ENCODE measurements at places on chromosomes 6 and 20.

GRCh38 chr20:10619427-10619826 lies 54.4 kb downstream of the JAG1 start:
- DNase-seq = peak; percentile 88

- DNase-seq = no peak
Measured at GRCh38 chr6:12241493-12242175, 48.5 kb upstream of the EDN1 start.

DNA sequence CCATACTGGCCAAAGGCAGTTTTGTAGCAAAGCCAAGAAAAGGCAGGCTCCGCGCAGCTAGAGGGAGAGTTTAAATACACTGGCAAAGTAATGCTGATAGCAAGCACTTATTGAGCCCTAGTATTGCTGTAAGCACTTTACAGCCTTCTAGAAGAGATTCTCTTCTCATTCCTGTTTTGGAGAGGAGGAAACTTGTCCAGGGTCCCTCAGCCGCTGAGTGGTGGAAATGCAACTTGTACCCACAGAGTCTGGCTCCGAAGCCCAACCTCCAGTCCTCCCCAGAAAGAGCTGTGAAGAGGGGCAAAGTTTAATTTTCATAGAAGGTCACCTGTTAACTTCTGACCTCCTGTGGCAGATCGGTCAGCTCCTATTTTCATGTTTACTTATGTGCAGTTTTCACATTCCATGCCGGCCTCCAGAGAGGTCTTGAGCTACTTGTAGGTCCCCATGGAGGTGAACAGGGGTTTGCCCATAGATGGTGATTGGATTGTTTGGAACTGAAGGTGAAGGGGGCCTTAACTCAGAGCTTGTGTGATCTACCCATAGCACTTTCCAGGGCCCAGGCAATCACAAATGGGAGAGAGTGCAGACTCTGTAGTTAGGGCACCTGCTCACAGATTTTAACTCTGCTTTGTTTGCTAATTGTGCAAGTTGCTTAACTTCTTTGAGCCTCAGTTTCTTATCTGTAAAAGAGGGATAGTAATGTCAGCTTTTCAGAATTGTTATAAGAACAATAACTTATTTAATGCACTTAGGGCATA lies 70.7 kb downstream of the LYRM2 start:
- no peak for DNase-seq

DNA sequence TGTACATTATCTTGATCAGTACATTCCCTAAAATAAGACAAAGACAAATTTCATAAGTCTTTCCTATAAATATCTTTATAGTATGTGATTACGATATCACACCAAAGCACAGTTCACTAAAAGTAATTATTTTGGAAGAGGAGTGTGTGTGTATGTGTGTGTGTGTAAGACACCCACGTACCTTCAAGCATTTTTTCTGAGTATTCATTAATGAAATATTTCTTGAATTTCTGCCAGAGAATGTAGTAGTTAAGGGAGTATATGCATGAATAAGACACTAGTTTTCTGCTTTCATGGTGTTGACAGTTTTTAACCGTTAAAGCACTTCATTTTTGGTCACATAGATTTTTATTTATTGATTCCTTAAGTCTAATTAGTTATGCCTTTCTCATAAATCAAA lies 36.8 kb downstream of the MANEA start:
- no peak for DNase-seq

GRCh38 chr6:84018453-84019061 lies 15.0 kb upstream of the MRAP2 start:
- DNase-seq = no peak

- DNase-seq = no peak
Measured at GRCh38 chr6:148467926-148468325, 125.3 kb downstream of the SASH1 start.

GRCh38 chr6:115885636-115886366 lies 174.9 kb downstream of the FRK start:
- no peak for DNase-seq
